ENCODE measurements at places on chromosomes 4 and X.

- DNase-seq: no peak
Measured at GRCh38 chr4:13881892-13882291, 254.4 kb upstream of the BOD1L1 start.

- no peak for DNase-seq
Measured at GRCh38 chrX:65667157-65667502, 324 bp upstream of the MSN start.

- DNase-seq: no peak
Measured at GRCh38 chr4:162732876-162733275, 433.8 kb downstream of the NAF1 start.

DNA sequence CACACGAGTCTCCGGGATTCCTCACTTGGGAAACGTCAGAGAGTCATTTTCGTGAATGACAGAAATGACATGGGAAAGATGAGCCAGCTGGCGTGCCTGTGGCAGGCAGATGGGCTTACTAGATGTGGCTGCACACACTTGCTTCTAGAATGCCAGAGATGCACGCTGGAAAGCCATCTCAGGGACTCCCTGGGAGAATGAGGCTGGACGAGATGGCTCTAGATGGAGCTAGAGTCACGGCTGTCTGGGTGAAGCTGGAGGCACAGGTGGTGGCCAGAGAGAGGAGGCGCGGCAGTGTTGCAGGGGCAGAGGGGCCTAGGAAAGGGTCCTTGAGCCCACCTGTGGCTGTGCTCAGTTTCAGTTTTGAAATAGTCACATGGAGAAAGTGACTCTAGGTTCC is 26.0 kb downstream of the TKTL1 start:
- DNase-seq: no peak

- DNase-seq: no peak
Measured at GRCh38 chrX:124194199-124194598, 138.3 kb upstream of the TEX13D start.

GRCh38 chr4:158535130-158535614 is 13.5 kb downstream of the RXFP1 start:
- no peak for DNase-seq

- DNase-seq: no peak
Measured at GRCh38 chr4:155624478-155624877, 42.2 kb upstream of the GUCY1A1 start.

- no peak for DNase-seq
Measured at GRCh38 chr4:145130788-145131399, 32.8 kb downstream of the ABCE1 start.

- no peak for DNase-seq
Measured at GRCh38 chr4:85152480-85152879, 186.0 kb upstream of the WDFY3 start.

- no peak for DNase-seq
Measured at GRCh38 chr4:6742507-6742906, 26.5 kb downstream of the BLOC1S4 start.

GRCh38 chrX:8879750-8880149 is 78.6 kb upstream of the FAM9A start:
- no peak for DNase-seq

- no peak for DNase-seq
Measured at GRCh38 chr4:190015538-190016368, 11.3 kb downstream of the FRG2 start.

GRCh38 chr4:104492183-104492771 is 2.4 kb downstream of the CXXC4 start:
- DNase-seq: peak; percentile 62

DNA sequence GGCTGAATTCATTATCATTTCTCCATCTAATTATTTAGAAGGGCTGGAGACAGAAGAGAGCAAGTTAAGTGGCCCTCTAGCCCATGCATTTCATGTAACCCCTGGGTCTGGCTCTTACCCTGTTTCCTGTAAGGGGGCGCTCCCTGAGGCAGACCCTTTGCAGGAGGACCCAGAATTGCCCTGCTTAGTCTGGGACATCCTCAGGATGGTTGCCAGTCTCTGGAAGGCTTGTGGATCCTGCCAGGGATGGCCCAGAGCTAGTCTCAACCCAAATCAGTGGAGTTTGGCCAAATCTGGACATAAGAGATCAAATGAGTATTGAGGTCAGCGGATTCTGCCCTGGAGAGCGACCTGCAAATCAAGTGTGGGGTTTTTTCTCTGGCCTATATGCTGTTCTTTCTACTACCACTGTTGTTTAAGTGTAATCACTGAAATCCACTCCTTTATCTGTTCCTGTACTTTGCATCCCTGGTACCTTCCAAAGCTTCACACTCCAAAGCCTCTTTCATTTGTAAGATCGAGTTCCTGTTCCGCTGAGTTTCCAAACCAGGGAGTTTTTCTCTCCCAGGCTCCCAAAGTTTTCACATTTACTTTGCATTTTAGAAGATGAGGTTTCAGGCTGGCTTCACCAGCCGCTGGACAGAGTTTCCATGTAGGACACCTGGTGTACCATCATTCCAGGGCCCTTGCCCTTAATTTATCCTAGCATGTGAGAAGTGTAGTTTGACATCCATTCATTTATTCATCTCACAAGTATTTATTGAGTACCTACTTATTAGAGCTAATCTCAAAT is 6.3 kb downstream of the KLF3 start:
- DNase-seq: no peak

DNA sequence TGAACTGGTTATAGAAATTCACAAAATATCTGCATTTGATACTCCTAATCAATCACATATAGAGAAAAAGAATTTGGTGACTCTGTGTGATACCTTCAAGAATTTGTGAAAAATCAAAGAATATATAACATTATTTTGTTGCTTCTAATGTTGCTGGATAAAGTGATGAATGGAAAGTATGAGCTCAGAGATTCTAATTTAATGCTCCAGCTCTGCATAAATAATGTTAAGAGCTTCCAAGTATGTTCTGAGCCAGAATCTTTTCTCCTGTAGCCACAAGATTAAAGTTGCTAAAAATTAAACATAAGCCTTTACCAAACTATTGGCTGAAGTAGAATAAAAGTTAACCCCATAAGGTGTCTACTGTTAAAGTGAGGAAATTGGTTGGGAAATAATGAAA is 294.7 kb upstream of the CT83 start:
- no peak for DNase-seq

DNA sequence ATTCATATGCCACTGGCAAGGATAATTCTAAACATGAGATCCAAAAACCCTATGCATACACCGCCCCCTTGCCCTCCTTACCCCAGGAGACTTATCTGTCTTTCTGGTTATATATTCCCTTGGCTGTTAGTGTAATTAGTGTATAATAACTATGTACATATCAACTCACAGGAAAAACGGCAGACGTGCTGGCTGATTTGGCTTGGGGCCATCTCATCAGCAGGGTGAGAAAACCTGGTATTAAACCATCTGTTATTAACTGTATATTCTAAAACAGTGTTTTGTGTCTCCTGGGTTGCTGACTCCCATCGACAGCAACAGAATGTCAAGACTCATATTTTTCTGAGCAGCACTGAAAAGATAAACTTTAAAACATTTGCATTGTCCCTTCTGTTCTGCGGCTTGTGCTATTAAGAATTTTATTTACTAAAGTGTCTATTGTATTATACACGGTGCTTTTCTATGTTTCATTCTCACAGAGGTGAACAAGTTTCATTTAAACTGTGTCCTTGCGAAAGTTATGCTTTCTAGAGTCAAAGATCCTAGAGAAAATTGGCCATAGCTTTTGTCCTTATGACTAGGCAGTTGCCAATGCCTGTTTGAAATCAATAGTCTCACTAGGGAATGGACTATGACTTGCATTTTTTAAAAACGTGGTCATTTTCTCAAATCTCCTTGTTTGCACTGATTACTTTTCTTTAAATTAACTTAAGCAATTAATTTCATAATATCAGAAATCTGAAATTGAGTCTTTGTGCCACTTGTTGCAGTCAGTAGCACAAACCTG is 211.5 kb upstream of the MID1 start:
- DNase-seq: no peak

GRCh38 chr4:96352051-96352517 is 512.2 kb downstream of the PDHA2 start:
- DNase-seq: no peak

DNA sequence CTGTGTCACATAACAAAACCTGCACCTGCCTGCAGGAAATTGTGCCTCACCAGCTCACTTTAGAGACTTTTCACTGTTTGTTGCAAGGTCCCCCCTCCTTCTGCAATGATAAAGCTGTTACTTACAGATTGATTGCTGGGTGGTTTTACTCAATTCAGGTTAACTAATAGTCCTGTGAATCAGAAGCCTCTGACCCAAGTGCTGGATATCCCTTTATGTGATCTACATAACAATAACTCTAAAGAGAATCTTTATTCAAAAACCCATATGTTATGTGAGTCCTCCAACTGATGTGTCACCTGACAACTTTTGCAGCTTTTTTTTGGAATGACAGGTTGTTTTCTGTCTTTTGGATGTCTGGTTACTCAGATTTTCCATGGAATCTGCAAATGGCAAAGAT is 2323.6 kb upstream of the TENM3 start:
- no peak for DNase-seq

DNA sequence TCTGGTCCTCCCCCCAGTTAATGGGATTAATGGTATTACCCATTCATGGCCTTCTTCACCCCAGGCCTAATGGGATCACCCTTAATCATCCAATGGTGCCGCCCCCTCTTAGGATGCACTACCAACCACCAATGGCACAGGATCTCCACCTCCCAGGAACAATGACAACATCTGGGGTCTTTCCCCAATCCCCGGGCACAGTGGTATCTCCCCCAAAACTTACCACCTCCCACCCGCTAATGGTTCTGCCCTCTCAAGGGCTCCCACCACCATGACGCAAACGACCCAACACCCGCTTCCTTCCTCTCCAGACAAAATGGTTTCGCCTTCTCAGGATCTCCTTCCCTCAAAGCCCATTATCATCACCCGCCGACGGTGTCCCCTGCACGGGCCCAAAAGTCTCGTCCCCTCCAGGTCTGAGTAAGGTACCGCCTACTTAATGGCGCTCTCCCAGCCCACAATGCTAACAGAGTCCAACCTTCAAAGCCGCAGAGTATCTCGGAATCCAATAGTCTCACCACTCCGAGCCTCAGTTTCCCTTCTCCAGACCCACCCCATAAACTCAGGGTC is 458 bp downstream of the GRIPAP1 start:
- DNase-seq: no peak

GRCh38 chr4:159401226-159401712 is 298.4 kb downstream of the RAPGEF2 start:
- DNase-seq: no peak

- no peak for DNase-seq
Measured at GRCh38 chr4:188811121-188811520, 671.9 kb downstream of the TRIML1 start.

All from NCI-H1048 (cell line).